ENCODE measurements at places on chromosomes 12 and 14.

GRCh38 chr14:24394275-24394674, 4.5 kb upstream of the NYNRIN start:
- no peak for DNase-seq

DNA sequence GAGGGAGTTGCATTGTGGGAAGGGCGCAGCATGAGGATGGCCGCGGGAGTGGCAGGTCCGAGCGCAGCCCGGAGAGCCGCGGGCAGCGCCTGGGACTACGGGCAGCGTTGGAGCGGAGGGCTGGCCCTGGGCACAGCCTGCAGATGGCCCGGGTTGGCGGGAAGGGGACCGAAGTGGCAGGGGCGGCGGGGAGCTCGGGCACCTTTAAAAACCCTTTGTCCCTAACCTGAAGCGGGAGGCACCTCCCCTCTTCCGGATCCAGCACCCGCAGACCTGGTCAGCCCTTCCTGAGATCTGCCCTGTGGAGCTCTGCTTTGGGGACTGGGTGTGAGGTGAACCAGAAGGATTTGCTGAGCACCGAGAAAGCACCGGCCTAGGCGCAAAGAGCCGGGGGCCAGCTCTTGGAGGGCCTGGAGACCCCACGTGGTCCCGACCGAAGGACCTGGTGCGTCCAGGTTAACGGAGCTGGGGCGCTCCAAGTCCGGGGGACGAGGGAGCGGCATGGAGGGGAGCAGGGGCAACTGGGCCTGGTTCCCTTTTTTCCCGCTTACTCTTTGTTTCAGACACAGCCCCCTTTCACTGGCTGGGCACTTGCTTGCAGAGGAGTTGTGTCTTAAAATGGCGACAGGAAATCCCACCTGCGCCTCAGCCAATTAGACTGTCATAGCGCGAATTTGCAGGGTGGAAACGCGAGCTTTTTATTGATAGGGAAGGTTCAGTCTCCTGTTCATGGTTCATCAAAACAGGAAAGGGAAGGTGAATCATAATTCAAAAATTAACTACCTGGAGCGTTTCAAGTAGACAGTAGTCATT, 792 bp upstream of the SLC38A1 start:
- DNase-seq, result no peak

DNA sequence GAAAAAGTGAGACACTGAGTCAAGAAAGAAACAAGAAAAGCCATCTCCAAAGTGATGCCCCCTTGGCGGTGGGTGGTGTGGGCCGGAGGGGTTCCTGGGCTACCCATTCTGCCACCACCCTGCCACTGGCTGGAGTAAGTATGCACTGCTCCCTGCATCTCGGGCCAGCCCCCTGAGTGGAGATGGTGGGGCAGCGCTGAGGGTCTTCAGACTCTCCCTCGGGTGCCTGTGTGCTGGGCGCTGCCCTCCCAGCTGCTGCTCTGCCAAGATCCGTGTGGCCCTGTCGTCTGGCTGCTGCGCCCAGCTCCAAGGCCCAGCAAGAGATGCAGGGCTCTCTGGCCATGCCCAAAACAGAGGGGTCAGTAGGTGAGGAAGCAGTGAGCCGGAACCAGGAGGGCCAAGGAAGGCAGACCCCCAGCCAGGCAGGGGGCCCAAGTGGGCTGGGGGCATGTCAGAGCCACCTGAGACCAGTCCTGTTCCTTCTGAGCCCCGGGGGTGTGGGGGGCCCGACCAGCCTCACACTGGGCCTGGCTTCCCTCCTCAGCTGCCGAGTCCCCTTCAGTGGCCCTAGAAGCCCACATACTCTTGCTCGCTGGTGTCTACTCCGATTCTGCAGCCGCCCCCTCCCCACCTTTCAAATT, 5.2 kb downstream of the GPR132 start:
- DNase-seq, result no peak

- DNase-seq, result no peak
These were observed 85.1 kb downstream of the BORCS5 start for GRCh38 chr12:12441843-12442461.

- no peak for DNase-seq
These were observed 15.9 kb upstream of the ATP6V0A2 start for GRCh38 chr12:123696207-123696606.

GRCh38 chr12:2035431-2036055, 17.2 kb upstream of the CACNA1C start:
- no peak for DNase-seq

DNA sequence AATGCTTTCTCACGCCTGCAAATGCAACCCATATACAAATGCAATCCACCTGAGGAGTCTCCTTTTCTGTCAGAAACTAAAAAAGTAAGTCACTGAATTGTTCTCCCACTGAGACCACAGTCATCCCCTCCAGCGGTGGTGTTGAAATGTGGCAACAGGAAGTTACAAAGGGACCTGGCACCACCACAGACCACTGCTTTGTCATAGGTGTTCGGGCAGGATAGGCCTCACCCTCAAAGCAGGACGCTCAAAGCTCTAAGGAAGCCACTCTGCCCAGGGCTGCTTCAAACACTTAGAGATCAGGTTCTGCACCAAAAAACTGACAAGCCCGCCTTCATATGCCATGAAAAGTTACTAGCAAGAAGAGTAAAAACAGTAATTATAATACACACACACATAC, 11.3 kb downstream of the PHLDA1 start:
- peak; percentile 43 for DNase-seq

DNA sequence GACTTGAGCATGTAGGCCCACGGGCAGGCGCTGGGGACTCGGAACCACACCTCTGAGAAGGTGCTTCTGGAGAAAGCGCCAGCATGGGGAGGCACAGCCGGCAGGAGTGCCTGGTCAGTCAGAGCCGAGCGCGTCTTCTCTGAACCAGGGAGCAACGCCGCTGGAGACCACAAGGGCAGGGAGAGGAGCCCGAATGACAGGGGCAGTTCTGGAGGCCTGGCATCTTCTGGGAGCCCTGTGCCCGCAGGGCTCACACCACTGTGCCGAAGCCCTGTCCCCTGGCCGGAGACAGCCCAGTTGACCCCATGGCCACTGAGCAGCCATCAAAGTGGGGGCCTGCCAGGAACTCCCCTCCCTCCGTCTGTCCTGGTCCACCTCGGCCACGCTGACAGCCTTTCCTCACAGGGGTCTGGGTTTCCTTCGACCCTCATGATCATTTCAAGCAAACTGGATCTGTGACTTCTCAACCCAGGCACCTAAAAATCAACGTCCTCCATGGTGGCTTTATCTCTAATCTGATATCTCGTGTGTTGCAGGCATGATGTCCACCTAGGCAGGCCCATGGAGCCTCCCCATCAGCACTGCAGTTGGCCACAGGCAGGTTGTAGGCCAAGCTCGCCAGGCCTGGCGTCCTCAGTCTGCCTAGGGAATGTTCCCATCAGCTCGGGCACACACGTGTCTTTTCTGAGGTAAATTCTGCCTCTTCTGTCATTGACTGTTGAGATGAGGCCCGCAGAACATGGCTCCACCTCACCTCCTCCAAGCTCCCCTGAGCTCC, 299.3 kb upstream of the RTL1 start:
- no peak for DNase-seq

DNA sequence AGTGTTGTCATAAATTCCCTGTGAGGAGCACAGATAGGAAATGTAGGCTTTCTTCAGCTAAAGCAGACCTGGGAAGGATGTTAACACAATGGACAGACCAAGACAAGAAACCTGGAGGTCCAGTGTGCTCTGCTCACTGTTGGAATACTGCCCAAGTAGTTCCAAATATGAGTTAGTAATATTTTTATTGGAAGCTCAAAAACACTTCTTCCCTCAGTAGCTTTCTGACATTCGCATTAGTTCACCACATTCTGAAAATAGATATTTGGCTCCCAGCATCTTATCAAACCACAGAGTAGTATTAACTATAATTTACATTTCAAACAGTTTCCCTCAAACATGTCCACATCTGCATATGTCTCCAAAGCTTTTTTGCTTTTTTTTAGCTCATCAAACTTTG, 74.8 kb upstream of the PYGL start:
- DNase-seq, result no peak

GRCh38 chr12:112945515-112945914, 7.2 kb downstream of the OAS3 start:
- no peak for DNase-seq

GRCh38 chr12:94429191-94429590, 30.5 kb downstream of the CEP83 start:
- DNase-seq, result no peak

- no peak for DNase-seq
These were observed 549.2 kb downstream of the GALC start for GRCh38 chr14:87443787-87444186.

GRCh38 chr12:3049176-3049575, 28.0 kb upstream of the TSPAN9 start:
- DNase-seq, result no peak

GRCh38 chr12:51726161-51726560, 122.4 kb downstream of the FIGNL2 start:
- DNase-seq, result no peak

- DNase-seq, result no peak
These were observed 86.1 kb upstream of the CNOT2 start for GRCh38 chr12:70157099-70157498.

DNA sequence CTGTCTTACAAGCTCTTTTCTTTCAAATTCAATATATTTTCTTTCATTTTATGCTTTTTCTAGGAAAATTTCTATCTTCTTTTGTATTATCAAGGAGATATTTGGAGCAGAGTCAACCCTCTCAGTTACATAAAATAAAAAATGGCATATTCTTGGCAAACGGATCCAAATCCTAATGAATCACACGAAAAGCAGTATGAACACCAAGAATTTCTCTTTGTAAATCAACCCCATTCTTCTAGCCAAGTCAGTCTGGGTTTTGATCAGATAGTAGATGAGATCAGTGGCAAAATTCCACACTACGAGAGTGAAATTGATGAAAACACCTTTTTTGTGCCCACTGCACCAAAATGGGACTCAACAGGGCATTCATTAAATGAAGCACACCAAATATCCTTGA, 20.6 kb downstream of the PIK3C2G start:
- DNase-seq, result no peak

DNA sequence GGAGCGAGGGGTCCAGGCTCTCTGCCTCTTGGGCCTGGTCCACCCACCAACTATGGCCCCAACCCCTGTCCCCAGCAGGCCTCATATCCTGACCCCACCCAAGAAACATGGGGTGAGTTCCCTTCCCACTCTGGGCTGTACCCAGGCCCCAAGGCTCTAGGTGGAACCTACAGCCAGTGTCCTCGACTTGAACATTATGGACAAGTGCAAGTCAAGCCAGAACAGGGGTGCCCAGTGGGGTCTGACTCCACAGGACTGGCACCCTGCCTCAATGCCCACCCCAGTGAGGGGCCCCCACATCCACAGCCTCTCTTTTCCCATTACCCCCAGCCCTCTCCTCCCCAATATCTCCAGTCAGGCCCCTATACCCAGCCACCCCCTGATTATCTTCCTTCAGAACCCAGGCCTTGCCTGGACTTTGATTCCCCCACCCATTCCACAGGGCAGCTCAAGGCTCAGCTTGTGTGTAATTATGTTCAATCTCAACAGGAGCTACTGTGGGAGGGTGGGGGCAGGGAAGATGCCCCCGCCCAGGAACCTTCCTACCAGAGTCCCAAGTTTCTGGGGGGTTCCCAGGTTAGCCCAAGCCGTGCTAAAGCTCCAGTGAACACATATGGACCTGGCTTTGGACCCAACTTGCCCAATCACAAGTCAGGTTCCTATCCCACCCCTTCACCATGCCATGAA, 8.6 kb downstream of the ARHGAP9 start:
- no peak for DNase-seq

GRCh38 chr12:111578276-111578970, 20.7 kb downstream of the ATXN2 start:
- no peak for DNase-seq

DNA sequence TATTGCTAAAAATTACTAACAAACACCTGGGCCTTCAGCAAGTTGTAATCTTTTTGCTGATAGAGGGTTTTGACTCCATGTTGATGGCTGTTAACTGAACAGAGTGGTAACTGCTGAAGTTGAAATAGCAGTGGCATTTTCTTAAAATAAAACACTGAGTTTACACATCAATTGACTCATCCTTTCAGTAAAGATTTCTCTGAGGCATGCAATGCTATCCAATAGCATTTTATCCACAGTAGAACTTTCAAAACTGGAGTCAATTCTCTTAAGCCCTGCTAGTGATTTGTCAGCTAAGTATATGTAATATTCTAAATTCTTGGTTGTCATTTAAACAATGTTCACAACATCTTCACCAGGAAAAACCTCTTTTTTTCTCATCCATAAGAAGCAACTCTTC, 59.5 kb downstream of the CMAS start:
- DNase-seq, result no peak

DNA sequence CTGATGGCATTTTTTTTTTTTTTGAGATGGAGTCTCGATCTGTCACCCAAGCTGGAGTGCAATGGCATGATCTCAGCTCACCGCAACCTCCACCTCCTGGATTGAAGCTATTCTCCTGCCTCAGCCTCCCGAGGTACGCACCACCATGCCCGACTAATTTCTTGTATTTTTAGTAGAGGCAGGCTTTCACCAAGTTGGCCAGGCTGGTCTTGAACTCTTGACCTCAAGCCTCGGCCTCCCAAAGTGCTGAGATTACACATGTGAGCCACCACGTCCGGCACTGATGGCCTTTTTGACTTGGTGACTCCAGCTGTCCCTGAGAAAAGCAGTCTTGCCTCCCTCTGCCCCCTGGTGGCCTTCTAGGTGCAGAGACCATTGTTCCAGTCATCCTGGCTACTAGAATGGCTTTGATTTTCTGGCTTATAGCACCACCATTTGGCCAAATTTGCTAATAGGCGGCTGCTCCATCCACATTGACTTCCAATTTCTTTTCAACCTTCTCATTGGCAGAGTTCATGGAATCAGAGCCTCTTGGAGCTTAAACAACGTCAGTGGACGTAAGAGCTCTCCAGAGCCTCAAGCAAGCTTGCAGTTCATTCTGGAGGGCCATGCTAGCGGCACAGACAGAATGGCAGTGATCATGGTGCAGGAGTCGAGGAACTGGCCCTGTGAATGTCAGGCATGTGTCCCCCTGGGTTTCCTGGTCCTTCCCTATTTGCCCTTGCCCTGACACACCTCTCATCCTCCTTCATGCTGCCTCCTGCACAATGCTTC, 25.4 kb upstream of the EIF4B start:
- peak; percentile 54 for DNase-seq

- no peak for DNase-seq
These were observed 463.5 kb upstream of the NOVA1 start for GRCh38 chr14:27061299-27061698.

- no peak for DNase-seq
These were observed 11.9 kb downstream of the CFAP54 start for GRCh38 chr12:96501133-96501761.

- no peak for DNase-seq
These were observed 45.6 kb downstream of the FOXN4 start for GRCh38 chr12:109263439-109263838.

GRCh38 chr12:108348842-108349241, 9.7 kb upstream of the CMKLR1 start:
- DNase-seq, result no peak

DNA sequence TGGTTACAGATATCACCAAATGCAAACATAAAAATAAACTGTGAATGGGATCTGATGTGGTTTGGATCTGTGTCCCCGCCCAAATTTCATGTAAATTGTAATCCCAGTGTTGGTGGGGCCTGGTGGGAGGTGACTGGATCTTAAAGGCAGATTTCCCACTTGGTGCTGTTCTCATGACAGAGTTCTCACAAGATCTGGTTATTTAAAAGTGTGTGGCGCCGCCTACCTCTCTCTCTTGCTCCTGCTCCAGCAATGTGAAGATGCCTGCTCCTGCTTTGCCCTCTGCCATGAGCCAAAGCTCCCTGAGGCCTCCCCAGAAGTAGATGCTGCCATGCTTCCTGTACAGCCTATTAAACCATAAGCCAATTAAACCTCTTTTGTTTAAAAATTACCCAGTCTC, 47.8 kb downstream of the SLC25A21 start:
- no peak for DNase-seq

Data from GM04503 (cell line).